Activated T-cell treated with anti-CD3 and anti-CD28 coated beads, Interleukin-2, amount 50 U/mL, for 72 hours (primary cell): ENCODE measurements at places on chromosomes 4 and X. TPM values are rescaled to one million over a fixed set of nuclear protein-coding genes. Genes with fewer than 3 reads are reported as not detected.

DNA sequence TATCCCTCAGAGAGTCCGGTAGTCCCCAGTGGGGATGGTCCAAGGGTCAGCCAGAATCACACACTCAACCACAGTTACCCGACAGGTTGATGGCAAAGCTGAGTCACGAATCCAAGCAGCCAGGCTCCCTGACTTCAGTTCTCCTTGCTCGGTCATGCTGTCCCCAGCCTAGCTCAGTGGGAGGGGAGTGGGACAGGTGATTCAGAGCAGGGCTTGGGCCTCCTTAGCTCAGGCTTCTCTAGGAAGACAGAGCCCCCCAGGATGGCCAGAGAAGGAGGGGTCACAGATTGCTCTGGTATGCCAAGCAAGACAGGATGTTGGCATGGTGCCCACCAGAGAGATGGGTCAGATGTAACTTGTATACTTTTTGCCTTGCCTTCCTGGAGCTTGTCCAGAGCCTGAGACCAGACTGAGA, 66.5 kb downstream of the EFNB1 start:
- no peak for DNase-seq
- no peaks in the 10 kb centered on the region for H3K4me1 ChIP-seq
- H3K27ac ChIP-seq, result no peak overlapping the region

GRCh38 chrX:41655631-41656030, 33.1 kb upstream of the GPR34 start:
- H3K27me3 ChIP-seq, result peaks cover 19% of the 10 kb centered on the region
- no peaks in the 10 kb centered on the region for H3K4me1 ChIP-seq
- no peak overlapping the region for H3K27ac ChIP-seq
- H3K4me3 ChIP-seq, result no peak overlapping the region
- peaks cover 9% of the 10 kb centered on the region for H3K36me3 ChIP-seq
- no peak for DNase-seq

DNA sequence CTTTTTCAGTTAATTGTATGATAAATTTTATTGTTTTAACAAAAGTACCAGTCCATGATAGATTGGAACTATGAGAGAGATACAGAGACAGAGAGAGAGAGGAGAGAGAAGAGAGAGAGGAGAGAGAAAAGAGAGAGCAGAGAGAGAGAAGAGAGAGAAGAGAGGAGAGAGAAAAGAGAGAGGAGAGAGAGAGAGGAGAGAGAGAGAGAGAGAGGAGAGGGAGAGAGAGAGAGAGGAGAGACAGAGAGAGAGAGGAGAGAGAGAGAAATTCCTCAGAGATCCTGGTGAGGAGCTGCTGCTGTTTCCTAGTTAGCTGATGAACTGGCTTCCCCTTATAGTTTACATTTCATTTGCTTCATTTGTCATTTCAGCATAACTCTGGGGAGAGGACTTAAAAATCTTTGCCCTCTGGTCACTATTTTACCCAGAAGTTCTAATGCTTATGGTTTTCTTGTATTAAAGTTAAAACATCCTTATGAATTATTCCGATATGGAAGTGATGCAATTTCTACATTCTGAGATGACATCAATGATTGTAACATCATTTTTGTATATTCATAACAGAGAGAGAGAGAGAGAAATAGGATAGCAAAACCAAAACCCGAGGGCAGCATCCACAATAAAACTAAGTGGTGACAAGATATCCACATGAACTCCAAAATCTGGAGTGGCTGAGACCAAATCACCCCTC, 10.8 kb downstream of the CTAG1A start:
- no peak overlapping the region for H3K27ac ChIP-seq
- peaks cover 16% of the 10 kb centered on the region for H3K4me1 ChIP-seq
- peaks cover 3% of the 10 kb centered on the region for H3K36me3 ChIP-seq
- H3K4me3 ChIP-seq, result no peak overlapping the region

The PF4V1 gene
- total RNA-seq, result not detected

The UPF3B gene
- total RNA-seq, result 20.4 TPM
